ENCODE measurements at places on chromosomes 3 and 15. TPM values are rescaled to one million over a fixed set of nuclear protein-coding genes. Genes with fewer than 3 reads are reported as not detected.

- DNase-seq = no peak
Observed at GRCh38 chr3:50792568-50792967, 117.8 kb downstream of the DOCK3 start.

DNA sequence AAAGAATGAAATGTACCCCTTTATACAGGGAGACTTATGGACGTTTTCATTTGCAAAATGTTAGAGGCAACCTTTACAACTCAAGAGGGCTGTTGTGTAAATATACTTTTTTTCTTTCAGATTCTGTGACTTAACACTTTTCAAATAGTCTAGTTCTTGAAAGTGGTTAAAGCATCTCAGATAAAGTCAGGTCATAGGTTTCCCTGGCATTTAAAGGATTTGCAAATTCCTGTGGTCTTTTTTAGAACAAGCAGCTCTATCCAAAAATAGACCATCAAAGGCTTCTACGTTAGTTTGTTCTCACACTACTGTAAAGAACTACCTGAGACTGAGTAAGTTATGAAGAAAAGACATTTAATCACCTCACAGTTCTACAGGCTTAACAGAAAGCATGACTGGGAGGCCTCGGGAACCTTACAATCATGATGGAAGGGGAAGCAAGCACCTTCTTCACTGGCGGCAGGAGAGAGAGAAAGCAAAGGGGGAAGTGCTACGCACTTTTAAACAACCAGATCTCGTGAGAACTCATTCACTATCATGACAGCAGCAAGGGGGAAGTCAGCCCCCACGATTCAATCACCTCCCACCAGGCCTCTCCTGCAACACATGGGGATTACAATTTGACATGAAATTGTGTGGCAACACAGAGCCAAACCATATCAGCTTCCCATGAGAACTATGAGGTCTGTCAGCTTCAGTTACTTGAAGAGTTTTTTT lies 23.3 kb upstream of the GABRR3 start:
- DNase-seq = no peak

GRCh38 chr3:105369500-105370371 lies 3.0 kb downstream of the ALCAM start:
- peak; percentile 85 for DNase-seq

The ACTRT3 gene
- polyA plus RNA-seq = 1.2 TPM

The GATA2 gene
- 1.8 TPM for polyA plus RNA-seq

The GPR176 gene
- polyA plus RNA-seq = 0.60 TPM

The GALNT15 gene
- polyA plus RNA-seq = 8.4 TPM

The ZNF619 gene
- polyA plus RNA-seq = 1.6 TPM

The TMC3 gene
- 0.25 TPM for polyA plus RNA-seq

The RAB11A gene
- polyA plus RNA-seq = 468 TPM

The GCNT3 gene
- polyA plus RNA-seq = 126 TPM

All from sigmoid colon (tissue), 7 donors.